Motor neuron (in vitro differentiated cells): ENCODE measurements at places on chromosomes 1 and 21. TPM values are rescaled to one million over a fixed set of nuclear protein-coding genes. Genes with fewer than 3 reads are reported as not detected.

Gene LGR6
- 0.21 and 0.27 TPM in 2 replicates for total RNA-seq

Gene PRELP
- 0.65 and 0.76 TPM in 2 replicates for total RNA-seq

Gene SUSD4
- total RNA-seq: 5.4 and 6.2 TPM in 2 replicates

Gene C1orf87
- total RNA-seq: not detected in 2 replicates

Gene MX2
- total RNA-seq: 0.82 and 1.4 TPM in 2 replicates

Gene JUN
- 38.9 and 39.1 TPM in 2 replicates for total RNA-seq

Gene HAO2
- total RNA-seq: 0.24 and 1.0 TPM in 2 replicates

Gene ACOT11
- total RNA-seq: 0.46 and 0.63 TPM in 2 replicates

Gene RHD
- total RNA-seq: 0.10 and 0.43 TPM in 2 replicates

Gene LIN28A
- total RNA-seq: 0.21 and 0.38 TPM in 2 replicates

Gene LHX8
- 0.39 and 0.52 TPM in 2 replicates for total RNA-seq

Gene LENEP
- 3.3 and 3.4 TPM in 2 replicates for total RNA-seq

Gene LAMC2
- 0.14 and 0.34 TPM in 2 replicates for total RNA-seq

Gene CD247
- total RNA-seq: 2.6 and 3.5 TPM in 2 replicates

- ATAC-seq: no peak
These were observed 48.3 kb downstream of the FGGY start for GRCh38 chr1:59345221-59345620.

DNA sequence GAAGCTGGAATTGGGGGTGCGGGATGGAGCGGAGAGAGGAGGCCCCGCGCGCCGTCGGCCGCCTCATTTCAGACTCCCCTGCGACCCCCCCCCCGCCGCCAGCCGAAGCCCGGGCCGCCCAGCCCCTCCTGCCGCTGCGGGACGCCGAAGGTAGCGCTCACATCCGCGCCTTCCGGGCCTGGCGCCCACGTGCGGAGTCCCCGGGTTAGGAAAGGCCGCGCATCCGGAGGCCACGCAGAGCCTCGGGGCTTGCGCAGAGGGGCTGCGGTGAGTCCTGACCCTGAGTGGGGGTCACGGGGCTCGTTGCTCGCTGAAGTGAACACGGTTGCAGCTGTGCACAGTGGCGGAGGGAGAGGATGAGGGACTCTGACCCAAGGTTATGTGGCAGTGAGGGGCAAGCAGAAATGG, 552 bp upstream of the ZNF496 start:
- peak; percentile 61 for ATAC-seq

GRCh38 chr1:4971666-4972065, 317.3 kb downstream of the AJAP1 start:
- ATAC-seq: no peak

DNA sequence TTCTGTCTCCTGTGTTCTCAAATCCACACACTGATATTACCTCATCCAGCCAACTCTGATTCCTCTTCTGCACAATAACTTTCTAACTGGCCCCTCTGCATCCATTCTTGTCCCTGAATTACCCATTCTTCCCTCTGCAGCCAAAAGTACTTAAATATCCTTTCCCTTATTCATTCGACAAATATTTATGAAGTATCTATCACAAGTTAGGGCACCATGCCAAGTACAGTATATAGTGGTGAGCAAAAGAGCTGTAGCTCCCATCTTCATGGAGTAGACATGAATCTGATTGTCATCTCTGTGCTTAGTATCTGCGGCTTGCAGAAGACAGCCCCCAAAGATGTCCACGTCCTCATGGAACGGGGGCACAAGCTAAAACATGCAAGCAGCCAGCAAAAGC, 316.8 kb downstream of the SETD4 start:
- ATAC-seq: no peak

DNA sequence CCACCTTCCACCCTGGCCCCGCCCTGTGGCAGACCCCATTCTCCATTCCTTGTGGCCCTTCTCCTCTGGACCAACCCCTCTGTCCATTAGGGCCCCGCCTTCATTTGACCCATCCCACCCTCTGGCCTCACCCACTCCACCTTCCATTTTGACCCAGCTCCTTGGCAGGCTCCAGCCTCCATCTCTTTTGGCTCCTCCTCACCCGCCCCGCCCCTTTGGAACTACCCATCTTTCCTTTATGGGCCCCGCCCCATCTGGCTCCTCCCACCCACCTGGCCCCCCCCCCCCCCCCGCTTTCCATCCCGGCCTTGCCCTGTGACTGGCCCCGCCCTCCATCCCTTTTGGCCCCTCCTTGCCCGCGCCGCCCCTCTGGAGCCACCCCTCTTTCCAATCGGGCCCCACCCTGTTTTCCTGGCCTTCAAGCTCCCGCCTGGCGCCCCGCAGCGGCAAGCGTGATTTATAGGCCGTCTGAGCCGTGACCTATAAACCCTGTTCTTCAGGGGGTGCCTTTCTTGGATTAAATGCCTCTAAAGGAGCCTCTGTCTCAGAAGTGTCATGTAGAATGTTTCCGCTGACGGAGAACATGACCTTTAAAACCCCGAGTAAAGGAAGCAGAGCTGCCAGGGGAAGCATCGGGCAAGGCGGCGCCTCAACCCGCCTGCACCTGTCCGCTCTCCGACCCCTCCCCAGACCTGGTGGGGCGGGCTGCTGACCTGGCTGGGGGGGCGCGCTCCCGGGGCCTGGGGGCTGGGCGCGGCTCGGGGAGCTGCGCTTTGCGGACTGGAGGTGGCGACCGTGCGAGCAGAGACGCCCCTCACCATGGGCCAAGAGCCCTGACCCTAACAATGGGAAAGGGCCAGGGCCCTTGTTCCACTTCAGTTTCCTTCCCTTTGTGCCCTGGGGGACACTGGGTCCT, 178.0 kb downstream of the CAMTA1 start:
- ATAC-seq: no peak

GRCh38 chr1:227540170-227541098, 22.9 kb upstream of the ZNF678 start:
- no peak for ATAC-seq

DNA sequence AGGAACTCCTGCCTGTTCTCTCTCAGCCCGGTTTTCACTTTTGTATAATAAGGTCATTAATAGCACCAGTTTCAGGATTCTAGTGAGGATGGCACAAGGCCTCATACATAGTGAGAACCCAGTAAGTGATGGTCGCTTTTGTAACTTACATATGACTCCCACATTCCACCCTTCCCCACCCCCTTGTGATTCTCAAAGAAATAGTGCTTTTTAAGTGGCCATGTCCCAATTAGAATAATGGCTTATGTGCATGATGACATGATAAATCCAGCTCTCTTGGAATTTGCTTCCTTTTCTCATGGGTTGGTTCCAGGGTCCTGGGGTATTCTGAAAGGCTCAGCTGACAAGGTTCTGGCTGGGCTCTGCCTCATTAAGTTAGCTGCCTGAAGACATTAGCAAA, 189.9 kb downstream of the URB2 start:
- peak; percentile 58 for ATAC-seq

DNA sequence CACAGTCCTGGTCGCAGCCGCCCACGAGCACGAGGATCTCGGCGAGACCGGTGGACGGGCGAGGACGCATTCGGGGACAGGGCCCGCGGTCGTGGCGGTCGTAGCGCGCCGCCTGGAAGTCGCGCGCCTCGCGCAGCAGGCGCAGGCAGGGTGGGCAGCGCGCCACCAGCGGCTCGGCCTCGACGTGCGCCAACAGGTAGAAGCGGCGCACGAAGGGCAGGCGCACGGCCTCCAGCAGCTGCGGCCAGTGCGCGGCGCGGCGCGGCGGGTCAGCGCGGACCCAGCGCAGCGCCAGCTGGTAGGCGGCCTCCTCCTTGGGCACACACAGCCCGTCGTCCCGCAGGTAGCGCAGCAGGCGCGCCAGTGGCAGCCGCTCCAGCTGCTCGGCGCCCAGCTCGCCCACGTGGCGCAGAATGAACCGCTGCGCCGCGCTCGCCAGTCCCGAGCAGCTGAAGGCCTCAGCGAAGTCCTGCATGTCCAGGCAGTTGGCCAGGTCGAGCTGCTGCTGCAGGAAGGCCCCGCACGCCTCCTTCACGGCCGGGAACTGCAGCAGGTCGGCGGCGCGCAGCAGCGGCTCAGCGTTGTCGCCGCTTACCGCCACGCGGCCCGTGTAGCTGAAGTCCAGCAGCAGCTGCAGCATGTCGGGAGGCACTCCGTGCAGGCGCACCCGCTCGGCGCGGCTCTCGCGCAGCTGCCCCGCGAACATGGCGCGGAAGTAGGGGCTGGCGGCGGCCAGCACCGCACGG, 573 bp downstream of the KLHL21 start:
- ATAC-seq: peak; percentile 48

DNA sequence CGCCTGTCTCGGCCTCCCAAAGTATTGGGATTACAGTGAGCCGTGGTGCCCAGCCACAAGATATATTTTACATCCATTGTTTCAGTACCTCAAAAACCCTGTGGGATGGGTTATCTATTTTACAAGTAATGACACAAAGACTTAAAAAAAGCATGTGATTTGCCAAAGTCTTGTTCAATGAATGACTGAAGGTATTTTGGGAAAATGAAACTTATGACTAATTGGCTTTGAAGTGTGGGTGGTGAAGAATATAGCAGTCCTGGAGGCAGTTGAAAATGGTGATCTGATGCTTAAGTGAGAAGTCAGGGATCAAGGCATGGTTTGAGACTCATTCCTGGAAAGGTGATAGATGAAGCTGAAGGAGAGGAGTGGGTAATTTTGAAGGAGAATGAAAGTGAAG, 3.0 kb downstream of the SWT1 start:
- ATAC-seq: no peak

- no peak for ATAC-seq
These were observed 22.3 kb upstream of the POFUT2 start for GRCh38 chr21:45309987-45310381.

DNA sequence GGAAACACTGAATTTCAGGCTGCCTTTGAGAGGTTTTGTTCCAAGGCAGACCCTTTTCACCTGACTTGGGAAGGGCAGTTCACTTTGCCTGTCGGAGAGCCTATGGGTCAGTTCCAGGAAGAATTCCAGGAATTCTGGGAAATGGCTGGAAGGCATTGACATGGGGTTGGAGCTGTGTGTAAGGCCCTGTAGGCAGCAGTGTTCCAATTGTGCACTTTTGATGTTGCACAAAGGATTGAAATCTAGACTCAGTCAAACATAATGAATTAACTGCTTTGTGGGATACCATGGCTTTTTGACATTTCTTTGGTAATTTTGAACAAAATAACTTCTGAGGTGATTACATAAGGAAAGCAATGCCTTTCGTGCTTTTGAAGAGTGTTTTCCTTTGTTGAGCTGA, 184.6 kb downstream of the SDCCAG8 start:
- no peak for ATAC-seq

DNA sequence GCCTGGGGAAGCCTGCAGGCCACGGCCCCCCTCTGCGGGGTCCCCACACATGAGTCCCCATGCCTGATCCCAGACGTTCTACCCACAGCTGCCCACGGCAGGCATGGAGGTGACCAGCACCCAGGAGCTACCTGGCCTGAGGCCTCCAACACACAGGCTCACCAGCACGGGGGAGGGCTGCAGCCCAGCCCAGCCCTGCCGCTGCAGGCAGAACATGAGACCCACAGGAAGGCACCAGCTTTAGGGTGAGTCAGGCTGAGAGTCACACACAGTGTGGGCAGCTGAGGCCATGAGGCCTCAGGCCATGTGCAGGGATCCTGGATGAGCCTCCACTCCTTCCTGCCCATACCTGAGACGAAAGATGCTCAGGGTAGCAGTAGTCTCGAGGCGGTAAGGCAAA, 121.1 kb downstream of the PSMG1 start:
- ATAC-seq: peak; percentile 41

DNA sequence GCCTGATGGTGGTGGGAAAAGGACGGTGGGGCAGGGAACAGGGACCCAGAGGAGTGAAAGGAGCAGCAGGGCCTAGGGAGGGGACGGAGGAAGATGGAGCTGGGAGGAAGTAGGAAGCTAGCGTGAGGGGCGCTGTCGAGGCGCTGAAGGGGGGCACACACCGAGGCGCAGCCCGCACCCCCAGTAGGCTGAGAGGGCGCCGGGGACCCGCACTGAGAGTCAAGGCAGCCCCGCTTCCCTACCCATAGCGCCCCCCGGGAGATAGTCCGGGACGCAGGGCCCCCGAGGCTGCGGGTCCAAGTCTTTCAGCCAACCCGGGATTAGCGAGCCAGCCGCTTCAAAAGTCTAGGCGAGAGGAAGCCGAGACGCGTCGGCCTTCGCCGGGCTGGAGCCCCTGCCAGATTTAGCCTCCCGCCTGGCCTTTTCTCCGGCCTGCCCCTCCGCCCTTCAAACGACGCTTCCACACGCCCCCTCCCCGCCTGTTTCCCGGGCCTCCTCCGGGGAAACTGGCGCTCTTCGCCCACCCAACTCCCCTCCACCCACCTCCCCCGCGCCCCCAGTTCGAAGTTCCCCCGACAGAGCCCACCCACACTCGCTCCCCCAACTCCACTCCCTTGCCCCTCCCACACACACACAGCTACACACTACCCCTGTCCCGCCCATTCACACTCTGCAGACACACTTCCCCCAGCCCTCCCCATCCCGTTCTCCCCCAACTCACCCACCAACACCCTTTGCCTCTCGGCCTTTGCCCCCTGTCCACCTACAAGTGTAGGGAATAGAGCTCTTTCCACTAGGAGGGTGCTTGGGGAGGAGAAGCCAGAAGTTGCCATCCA, 7.8 kb upstream of the PROX1 start:
- ATAC-seq: no peak

DNA sequence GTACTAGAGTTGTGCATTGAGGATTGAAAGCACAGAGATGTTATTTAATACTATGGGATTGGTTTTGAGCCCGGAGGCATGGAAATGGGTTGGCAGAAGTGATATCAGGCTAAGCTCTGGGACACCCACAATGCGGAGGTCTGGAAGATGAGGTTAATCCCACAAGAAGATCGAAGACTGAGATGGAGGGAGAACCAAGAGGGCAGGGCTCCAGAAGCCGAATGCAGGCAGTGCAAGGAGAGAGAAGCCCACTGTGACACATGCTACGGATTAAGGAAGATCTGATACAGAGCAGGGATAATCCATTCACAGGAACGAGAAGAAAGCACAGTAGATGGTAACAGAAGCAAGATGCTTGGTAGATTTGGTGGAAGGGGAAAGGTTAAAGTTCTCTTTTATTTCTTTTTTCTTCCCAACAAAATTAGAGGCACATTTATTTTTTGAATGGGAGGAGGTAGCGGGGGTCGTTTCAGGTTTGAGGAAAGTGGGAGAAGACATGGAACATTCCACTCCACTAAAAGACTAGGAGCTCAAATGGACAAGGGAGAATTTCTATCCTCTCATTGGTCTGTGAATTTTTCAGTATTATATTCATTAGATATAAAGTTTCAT, 113.2 kb downstream of the NCAM2 start:
- no peak for ATAC-seq

- ATAC-seq: no peak
These were observed 118.0 kb upstream of the PAXBP1 start for GRCh38 chr21:32889596-32889995.

- no peak for ATAC-seq
These were observed 97.3 kb downstream of the SLC35F3 start for GRCh38 chr1:234001817-234002216.

DNA sequence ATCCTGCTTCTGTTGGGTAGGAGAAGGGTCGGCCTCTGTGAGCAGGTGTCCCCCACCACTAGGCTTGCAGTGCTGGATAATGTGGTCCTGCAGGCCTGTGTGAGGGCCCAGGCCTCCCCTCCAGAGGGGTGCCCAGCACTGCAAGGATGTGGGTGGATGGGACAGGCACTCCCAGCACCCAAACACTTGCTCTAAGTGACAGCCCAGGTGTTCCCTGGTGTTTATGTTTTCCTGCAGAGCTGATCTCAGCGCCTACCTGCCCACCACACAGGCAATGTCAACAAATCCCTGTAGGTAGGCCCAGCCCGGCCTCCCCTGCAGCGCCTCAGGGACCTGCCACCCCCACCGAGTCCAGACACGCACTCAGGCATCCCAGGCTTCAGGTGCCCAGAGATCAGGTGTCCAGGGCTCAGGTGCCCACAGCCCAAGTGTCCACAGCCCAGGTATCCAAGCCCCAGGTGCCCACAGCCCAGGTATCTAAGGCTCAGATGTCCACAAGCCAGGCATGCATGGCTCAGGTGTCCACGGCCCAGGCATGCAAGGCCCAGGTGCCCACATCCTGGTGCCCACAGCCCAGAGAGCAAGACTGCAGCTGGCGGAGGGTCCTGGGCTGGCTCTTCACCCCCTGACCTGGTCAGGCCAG, 59.2 kb downstream of the WNT9A start:
- no peak for ATAC-seq
